IMR-90 (cell line): ENCODE measurements at places on chromosomes 6 and 20.

- no peaks in the 10 kb centered on the region for H3K27me3 ChIP-seq
- DNase-seq: no peak
- no peak overlapping the region for H3K4me3 ChIP-seq
- no peaks in the 10 kb centered on the region for H3K36me3 ChIP-seq
- no peaks in the 10 kb centered on the region for H3K4me1 ChIP-seq
Measured at GRCh38 chr6:54011277-54011648, 100.0 kb upstream of the MLIP start.

GRCh38 chr20:57137676-57138075 is 128.8 kb downstream of the BMP7 start:
- H3K36me3 ChIP-seq: no peaks in the 10 kb centered on the region
- H3K27me3 ChIP-seq: no peaks in the 10 kb centered on the region
- no peak for DNase-seq
- no peak overlapping the region for H3K27ac ChIP-seq
- no peak overlapping the region for H3K4me3 ChIP-seq

DNA sequence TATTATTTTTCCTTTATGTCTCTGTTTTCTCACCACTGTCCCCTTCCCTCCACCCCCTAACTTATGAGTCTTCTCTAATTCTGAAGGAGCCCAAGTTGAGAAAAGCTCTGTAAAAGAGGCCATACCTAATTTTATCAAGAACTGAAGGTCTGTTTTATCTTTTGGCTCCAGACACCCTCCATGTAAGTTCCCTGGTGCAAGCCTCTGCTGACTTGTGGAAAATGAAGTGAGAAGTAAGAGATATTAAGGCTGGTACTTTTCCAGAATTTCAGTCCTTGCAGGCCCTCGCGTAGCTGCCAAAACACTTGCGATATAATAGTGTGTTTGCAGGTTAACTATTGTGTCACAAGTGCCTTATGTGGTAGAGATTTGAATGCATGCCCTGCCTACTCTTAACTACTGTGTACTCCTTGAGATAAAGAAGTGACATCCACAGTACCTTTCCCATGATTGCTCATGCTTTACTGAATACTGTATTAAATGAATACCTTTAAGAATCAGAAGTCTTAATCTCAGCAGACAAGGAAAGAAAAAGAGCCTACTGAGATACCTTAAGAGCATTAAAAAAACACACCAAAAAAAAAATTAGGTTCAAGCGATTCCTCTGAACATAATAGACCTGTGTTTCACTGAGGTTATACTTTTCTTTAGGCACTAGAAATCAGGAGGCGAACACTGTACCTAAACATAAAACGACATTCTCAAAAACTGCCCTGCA is 143.6 kb upstream of the ZNF184 start:
- no peak overlapping the region for H3K27ac ChIP-seq
- H3K4me3 ChIP-seq: no peak overlapping the region
- no peaks in the 10 kb centered on the region for H3K4me1 ChIP-seq
- H3K27me3 ChIP-seq: no peaks in the 10 kb centered on the region
- no peaks in the 10 kb centered on the region for H3K36me3 ChIP-seq

DNA sequence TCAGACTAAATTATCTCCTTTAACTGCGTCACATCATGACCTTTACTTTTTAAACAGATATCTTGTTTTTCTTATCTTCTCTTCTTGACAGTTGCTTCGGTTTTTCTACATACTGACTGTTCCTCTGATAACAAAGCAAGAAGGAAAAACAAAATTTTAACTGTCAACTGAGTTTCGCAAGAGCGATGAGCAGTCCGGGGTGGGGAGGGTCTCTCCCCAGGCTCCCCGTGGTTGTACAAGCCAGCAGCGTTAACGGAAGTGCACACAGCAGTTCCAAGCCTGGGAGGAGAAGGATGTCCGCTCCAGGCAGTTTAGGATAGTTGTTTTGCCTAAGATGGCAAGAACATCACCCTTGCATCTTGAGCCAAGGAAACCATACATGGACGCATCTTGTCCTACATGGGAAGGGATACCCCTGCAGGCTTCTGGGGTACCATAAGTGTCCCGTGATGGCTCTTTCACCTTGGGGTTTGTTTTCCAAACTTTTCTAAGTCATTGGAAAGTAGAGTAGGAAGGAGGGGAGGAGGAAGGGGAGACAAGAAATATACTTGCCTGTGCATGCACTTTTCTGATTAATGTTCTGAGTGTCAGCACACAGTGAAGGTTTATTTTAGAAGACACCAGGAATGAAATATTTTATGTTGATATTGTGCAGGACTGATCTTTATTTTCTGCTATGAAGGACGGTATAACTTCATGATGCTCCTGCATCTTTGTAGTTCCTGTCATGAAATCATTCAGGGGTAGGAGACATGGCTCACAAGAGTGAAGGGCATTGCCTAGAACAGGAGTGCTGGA is 20.8 kb downstream of the SLC24A3 start:
- no peaks in the 10 kb centered on the region for H3K4me1 ChIP-seq
- H3K4me3 ChIP-seq: no peak overlapping the region
- no peaks in the 10 kb centered on the region for H3K27me3 ChIP-seq
- no peak overlapping the region for H3K27ac ChIP-seq
- DNase-seq: no peak

DNA sequence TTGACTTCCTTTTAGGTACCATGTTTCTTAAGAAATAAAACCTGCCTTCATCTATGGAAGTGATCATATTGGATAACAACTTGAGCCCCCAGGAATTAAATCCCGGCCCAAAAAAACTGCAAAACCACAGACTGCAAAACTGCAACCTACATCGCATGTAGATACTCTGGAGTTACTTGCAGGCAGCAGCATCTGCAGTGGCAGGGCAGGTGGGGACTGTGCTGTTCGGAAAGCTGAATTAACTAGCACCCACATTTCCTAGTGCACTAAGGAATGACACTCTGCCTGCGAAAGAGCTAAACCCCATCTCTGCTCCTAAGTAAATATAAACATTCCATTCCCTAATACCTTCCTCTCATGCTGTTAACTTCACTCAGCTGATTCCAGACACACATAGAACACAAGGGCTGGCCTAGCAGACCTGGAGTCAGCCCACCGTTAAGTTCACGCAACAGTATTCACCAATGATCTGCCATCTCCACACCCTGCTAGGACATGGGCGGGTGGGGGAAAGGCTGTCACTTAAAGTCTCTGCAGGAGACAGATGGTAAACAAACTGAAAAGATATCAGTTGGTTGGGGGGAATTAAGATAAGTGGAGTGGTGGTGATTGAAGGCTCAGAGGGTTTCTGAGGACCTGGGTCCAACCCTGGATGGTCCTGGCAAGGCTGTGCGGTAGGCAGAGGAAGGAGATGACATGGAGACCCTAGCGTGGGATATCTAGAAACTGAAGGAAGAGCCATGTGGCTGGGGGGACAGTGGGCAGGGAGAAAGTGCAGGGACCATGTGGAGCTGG is 128.4 kb downstream of the SYCP2 start:
- H3K27me3 ChIP-seq: no peaks in the 10 kb centered on the region
- no peaks in the 10 kb centered on the region for H3K4me1 ChIP-seq
- DNase-seq: no peak
- H3K4me3 ChIP-seq: no peak overlapping the region

- peaks cover 7% of the 10 kb centered on the region for H3K36me3 ChIP-seq
- H3K4me3 ChIP-seq: no peak overlapping the region
- H3K27me3 ChIP-seq: no peaks in the 10 kb centered on the region
Measured at GRCh38 chr20:41540459-41540858, 77.7 kb downstream of the CHD6 start.

DNA sequence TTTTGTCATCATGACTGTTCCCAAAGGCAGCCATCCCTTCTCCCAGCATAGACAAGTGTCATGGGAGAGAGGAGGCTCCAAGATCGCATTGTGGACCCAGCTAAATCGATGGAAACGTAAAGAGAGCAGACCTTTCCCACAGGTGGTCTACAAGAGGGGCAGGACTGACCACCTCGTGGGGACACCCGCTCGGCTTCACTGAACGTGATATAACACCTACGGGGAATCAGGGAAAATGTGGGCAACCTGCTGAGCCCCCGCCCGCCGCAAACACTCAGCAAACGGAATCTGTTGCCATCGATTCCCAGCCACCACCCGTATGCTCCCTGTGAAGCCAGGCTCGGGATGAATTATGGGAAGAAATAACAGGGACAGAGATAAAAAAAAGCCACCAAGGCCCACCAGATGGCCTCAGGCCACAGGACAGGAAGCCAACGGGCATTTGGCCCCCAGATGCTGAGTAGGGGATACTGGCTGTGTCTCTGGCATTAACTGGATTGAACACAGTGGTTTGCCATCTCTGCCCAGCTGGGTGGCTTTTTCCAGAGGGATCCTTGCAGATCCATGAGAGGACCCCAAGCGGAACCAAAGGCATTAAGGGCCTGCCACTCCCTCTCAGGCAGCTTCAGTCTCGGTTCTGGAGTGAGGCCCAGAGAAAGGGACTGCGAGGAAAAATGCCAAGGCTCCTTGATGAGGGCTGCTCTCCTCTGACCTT is 44.4 kb downstream of the BMP7 start:
- no peaks in the 10 kb centered on the region for H3K27me3 ChIP-seq
- no peaks in the 10 kb centered on the region for H3K36me3 ChIP-seq
- H3K27ac ChIP-seq: no peak overlapping the region
- DNase-seq: no peak

GRCh38 chr6:27426045-27426620 is 37.6 kb downstream of the ZNF391 start:
- no peaks in the 10 kb centered on the region for H3K36me3 ChIP-seq
- DNase-seq: no peak
- no peaks in the 10 kb centered on the region for H3K27me3 ChIP-seq

DNA sequence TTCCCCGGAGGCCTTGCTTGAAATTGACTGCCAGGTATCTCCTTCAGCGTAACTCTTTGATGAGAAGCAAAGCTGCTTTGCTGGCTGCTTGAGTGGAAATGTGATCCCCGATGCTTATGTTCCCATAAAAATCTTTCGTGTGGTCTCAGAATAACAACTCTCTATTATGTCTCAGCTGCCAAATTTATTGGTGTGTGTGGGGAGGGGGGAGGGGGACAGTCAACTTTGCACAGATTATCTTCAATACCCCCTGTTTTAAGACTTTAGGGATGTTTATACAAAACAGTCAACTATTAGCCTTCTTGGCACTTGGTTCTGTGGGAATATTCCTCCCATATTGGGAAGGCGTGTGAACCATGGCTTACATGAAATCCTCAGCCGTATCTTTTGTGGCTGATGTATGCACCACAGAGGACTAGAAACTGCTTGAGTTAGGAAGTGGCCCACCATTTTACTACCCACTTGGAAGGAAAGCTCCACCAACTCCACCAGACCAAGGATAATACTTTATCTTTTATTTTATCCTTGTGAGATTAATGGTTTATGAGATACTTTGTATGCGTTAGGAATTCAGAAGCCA is 101.5 kb upstream of the SLC24A3 start:
- no peaks in the 10 kb centered on the region for H3K36me3 ChIP-seq
- no peak for DNase-seq
- H3K4me1 ChIP-seq: no peaks in the 10 kb centered on the region
- H3K27ac ChIP-seq: no peak overlapping the region
- no peaks in the 10 kb centered on the region for H3K27me3 ChIP-seq

GRCh38 chr6:90846824-90847223 is 260.0 kb upstream of the MAP3K7 start:
- no peaks in the 10 kb centered on the region for H3K4me1 ChIP-seq
- no peak overlapping the region for H3K27ac ChIP-seq
- no peak for DNase-seq
- H3K36me3 ChIP-seq: no peaks in the 10 kb centered on the region

- H3K27ac ChIP-seq: no peak overlapping the region
- H3K4me3 ChIP-seq: no peak overlapping the region
- peaks cover 16% of the 10 kb centered on the region for H3K36me3 ChIP-seq
- H3K4me1 ChIP-seq: peaks cover 16% of the 10 kb centered on the region
- DNase-seq: no peak
- no peaks in the 10 kb centered on the region for H3K27me3 ChIP-seq
Measured at GRCh38 chr20:4901031-4901818, 100.1 kb downstream of the SLC23A2 start.

- no peak overlapping the region for H3K4me3 ChIP-seq
- no peak for DNase-seq
- no peaks in the 10 kb centered on the region for H3K4me1 ChIP-seq
Measured at GRCh38 chr6:144753023-144753705, 468.0 kb downstream of the UTRN start.

DNA sequence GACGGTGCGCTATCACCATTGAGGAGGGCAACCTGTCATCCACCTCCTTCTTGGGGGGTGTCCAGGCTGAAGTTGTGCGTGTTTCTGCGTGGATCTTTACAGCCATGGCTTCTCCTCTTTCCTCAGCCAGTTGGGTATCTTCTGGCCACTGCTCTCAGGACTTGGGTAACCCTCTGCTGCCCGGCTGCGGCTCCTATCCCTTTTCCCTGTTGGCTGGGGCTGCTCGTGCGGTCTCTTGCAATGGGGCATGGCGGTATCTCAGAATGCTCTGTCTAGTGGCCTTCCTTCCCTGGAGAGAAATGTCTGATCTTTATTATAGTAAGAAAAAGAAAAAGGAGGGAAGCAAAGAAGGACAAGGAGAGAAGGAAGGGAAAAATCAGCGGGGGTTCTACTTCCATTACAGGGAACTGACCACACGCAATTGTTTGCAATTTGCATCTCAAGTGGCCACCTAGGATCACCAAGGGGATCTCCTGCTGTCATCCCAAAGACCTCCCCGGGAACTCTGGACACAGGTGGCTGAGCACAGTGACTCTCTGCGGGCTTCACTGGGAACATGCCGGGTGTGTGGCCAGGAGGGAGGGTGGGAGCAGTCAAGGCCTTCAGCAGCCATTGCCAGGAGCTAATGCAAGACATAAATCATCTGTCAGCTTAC is 60.8 kb downstream of the NPEPL1 start:
- H3K27ac ChIP-seq: no peak overlapping the region
- no peak overlapping the region for H3K4me3 ChIP-seq
- no peak for DNase-seq
- peaks cover 31% of the 10 kb centered on the region for H3K27me3 ChIP-seq
- no peaks in the 10 kb centered on the region for H3K36me3 ChIP-seq

GRCh38 chr20:1876217-1876921 is 18.8 kb upstream of the SIRPA start:
- no peaks in the 10 kb centered on the region for H3K36me3 ChIP-seq
- H3K27me3 ChIP-seq: peaks cover 6% of the 10 kb centered on the region
- H3K4me1 ChIP-seq: peaks cover 7% of the 10 kb centered on the region
- DNase-seq: no peak
- H3K27ac ChIP-seq: no peak overlapping the region

DNA sequence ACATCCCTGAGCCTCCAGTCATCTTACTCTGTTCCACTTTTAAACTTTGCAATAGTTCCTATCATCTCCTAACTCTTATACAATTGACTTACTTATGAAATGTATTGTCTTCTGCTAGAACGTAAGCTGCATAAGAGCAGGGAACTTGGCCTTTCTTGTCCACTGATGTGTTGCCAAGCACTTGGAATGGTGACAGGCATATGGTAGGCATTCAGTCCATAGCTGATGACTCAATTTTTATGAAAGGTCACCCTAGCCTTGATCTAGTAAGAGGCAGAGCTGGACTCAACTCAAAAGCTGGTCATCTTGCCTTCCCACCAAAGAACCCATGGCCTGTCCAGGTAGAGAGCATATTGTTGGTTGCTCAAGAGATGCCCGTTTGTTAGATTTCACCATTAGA is 82.4 kb upstream of the FAM184A start:
- H3K27ac ChIP-seq: no peak overlapping the region
- H3K4me3 ChIP-seq: no peak overlapping the region
- DNase-seq: no peak
- H3K36me3 ChIP-seq: no peaks in the 10 kb centered on the region
- no peaks in the 10 kb centered on the region for H3K4me1 ChIP-seq
- H3K27me3 ChIP-seq: no peaks in the 10 kb centered on the region
